ENCODE measurements at places on chromosomes 11 and 22. TPM values are rescaled to one million over a fixed set of nuclear protein-coding genes. Genes with fewer than 3 reads are reported as not detected.

The MIOX gene
- polyA plus RNA-seq = 1.7 TPM

The OR52N4 gene
- 0.73 TPM for polyA plus RNA-seq

The SULT4A1 gene
- polyA plus RNA-seq = 4.6 TPM

The DDX25 gene
- polyA plus RNA-seq = 1.1 TPM

- DNase-seq = no peak
These were observed 14.9 kb downstream of the TMEM121B start for GRCh38 chr22:17106161-17106784.

GRCh38 chr22:38618682-38619081 lies 37.5 kb downstream of the FAM227A start:
- DNase-seq = no peak

DNA sequence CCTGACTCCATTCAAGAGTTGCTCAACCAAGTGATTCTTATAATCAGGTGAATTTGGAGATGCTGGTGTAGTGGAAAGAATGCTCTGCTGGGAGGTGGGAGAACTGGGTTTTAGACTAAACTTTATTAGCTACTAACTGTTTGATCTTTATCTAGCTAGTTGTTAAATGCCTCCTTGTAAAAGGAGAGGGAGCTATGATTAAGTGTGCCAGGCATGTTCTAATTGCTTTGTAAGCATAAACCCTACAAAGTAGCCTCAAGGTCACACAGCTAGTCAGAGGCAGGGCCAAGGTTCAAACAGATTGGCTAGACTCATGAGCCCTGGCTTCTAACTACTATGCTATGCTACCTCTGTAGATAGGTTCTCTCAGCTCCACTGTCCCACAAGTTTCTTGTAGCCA lies 105.5 kb downstream of the NXPE2 start:
- no peak for DNase-seq

All from thymus (tissue), 14 donors.